ENCODE measurements at places on chromosomes 7 and 10. TPM values are rescaled to one million over a fixed set of nuclear protein-coding genes. Genes with fewer than 3 reads are reported as not detected.

Gene STEAP1B
- total RNA-seq = 0.28 TPM

DNA sequence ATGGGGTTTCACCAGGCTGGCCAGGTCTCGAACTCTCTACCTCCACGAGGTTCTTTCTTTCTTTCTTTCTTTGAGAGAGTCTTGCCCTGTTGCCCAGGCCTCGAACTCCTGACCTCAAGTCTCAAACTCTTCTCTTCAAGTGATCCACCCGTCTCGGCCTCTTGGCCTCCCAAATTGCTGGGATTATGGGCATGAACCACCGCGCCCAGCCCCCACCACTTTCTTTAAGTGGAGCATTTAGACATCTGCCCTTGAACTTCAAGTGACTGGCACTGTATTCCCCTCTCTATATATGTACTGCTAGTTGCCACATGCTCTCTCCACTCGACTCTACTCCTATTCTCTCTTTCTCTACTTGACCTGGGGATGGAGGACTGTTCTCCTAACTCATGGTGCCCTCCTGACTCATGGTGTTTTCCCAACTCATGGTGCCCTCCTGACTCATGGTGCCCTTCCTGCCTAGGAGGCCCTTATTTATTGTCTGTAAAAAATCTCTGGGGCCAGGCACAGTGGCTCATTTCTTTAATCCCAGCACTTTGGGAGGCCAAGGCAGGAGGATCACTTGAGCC is 19.3 kb upstream of the ACHE start:
- DNase-seq = no peak
- peaks cover 22% of the 10 kb centered on the region for H3K27me3 ChIP-seq
- no peak overlapping the region for H3K4me3 ChIP-seq
- H3K4me1 ChIP-seq = no peaks in the 10 kb centered on the region
- no peak overlapping the region for H3K27ac ChIP-seq

- H3K27me3 ChIP-seq = no peaks in the 10 kb centered on the region
- H3K4me3 ChIP-seq = no peak overlapping the region
- no peaks in the 10 kb centered on the region for H3K4me1 ChIP-seq
- DNase-seq = no peak
- no peaks in the 10 kb centered on the region for H3K36me3 ChIP-seq
These were observed 414.2 kb upstream of the KLF6 start for GRCh38 chr10:4199196-4199595.

DNA sequence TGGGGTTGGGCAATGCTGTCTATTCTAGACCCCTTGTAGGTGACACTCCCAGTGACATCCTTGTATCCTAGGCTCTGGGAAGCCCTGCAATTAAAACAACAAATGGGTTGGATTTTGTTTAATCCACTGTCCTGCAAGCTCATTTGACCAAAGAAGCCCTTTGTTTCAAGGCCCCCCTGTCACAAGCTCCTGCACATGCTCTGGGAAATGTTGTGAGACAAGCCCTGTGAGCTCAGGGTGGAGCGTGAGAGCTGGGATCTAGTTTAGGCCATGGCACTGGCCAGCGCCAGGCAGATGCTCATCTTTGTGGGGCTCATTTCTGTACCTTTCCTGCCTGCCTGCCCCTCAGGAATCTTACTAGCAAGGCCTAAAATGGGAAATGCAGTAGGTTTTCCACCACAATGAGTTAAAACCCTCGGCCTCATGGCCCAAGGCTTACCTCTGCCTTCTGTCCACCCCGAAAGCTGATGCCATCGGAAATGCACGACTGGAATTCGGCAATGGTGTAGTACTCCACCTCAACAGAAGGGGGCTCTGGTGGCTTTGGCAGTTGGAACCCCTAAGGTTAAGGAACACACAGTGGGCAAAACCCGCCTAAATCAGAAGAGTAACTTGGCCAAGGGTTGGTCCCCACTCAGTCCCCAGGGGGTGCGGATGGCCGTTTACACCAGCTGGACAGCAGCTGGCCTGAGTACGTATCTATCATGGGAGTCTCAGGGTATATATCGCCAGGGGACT is 112.0 kb downstream of the NEURL1 start:
- no peak overlapping the region for H3K4me3 ChIP-seq
- DNase-seq = peak; percentile 36
- H3K27ac ChIP-seq = no peak overlapping the region
- no peaks in the 10 kb centered on the region for H3K36me3 ChIP-seq
- H3K27me3 ChIP-seq = no peaks in the 10 kb centered on the region

DNA sequence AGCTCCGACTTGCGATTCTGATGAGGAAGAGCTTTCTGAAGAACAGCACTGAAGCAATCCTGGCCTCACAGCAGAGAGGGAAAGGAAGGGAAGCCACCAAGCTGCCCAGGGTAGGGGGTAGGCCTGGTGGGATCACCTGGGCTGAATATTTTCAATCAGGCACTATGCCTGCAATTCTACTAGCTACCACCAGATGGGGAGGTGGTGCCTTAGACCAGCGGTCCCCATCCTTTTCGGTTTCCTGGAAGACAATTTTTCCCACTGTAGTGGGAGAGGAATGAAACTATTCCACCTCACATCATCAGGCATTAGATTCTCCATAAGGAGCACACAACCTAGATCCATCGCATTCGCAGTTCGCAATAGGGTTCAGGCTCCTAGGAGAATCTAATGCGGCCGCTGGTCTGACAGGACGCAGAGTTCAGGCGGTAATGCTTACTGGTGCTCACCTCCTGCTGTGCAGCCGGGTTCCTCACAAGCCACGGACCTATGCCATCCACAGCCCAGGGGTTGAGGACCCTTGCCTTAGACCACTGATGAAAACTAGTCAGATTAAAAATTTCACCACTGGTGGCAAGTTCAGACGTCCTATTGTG is 2.7 kb downstream of the LRRC20 start:
- no peak for DNase-seq
- peaks cover 17% of the 10 kb centered on the region for H3K4me1 ChIP-seq
- no peaks in the 10 kb centered on the region for H3K36me3 ChIP-seq
- no peak overlapping the region for H3K4me3 ChIP-seq
- H3K27me3 ChIP-seq = peaks cover 17% of the 10 kb centered on the region

DNA sequence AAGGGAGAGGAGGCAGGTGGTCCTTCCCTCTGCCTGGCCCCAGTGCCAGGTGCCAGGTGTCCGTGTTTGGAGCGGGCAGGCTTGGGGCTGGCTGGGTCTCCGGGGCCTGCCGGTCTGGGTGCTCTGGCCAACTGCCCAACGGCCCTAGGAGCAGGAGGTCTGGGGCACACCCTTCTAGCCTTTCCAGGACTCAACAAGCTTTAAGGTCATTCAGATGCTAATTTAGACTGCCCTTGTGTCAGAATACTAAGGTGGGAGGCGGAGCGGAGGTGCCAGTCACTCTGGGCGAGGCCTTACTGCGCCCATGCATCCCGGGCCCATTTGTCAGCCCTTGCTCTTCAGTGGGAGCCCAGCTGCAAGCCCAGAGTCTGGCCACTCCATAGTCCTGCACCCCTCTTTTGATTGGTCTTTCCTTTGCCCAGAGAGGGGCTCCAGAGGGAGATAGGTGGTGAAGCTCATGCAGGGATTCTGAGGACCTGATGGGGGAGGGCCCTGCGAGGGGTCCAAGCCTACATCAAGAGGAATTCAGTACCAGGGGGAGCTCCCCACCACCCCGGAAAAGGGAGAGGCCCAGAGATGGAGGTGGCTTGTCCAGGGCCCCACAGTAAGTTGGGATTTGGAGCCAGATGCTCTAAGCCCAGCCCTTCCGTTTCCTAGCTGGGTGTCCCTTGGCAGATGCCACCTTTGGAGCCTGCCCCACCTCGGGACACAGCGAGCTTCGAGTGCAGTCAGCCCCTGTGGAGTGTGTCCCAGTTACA is 1.3 kb downstream of the PGAM2 start:
- no peak overlapping the region for H3K27ac ChIP-seq
- DNase-seq = no peak
- H3K4me1 ChIP-seq = no peaks in the 10 kb centered on the region
- no peak overlapping the region for H3K4me3 ChIP-seq
- H3K27me3 ChIP-seq = no peaks in the 10 kb centered on the region
- H3K36me3 ChIP-seq = peaks cover 2% of the 10 kb centered on the region

DNA sequence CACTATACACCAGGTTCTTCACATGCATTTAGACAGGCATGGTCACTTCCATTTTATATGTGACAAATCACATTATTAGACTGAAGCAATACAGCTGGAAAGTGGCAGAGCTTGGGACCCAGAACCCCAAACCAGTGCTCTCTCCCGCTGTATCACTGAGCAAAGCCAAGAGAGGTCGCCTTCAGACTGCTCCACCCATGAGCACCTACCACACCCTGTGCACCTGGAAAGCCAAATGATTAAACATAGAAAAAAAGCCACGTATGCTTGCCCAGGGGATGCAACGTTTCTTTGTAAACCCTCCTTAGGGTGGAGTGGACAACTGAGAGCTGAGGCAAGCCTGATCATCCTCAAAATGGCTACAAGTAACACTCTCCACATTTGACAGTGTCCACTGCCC is 72.5 kb downstream of the CCDC6 start:
- DNase-seq = no peak
- no peaks in the 10 kb centered on the region for H3K36me3 ChIP-seq
- H3K27me3 ChIP-seq = no peaks in the 10 kb centered on the region
- no peak overlapping the region for H3K27ac ChIP-seq
- no peak overlapping the region for H3K4me3 ChIP-seq
- no peaks in the 10 kb centered on the region for H3K4me1 ChIP-seq

DNA sequence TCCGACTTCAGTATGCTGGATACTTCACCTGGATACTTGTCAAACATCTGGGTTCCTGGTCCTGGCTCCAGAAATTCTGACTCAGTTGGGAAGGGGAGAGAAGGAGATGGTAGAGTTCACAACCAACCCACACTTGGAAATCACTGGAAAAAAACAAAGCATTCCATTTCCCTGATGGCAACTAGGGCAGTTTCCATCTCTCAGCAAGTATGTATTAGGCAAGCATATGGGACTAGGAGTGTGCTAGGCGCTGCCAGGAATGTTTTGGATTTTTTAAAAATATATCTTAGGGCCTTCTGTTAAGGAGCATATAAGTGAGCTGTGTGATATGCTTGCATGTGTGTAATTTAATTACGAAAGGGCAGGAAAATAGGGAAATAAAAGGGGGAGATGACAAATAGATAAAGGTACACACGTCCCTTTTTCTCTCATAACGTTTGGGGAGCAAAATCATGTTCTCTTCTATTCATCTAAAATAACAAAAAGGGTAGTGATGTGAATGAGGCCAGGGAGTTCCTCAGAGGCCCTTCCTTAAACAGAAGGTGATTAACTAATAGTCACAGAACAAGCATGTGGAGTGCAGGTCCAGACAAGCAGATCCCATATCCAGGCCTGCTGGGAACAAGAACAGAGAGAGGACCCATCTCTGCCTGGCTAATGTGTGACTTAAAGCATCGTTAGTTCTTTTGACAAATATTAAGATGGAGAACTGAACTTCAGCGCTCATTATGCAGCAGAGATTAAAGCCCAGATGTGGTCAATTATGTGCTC is 64.5 kb upstream of the NFE2L3 start:
- no peak for DNase-seq
- H3K36me3 ChIP-seq = no peaks in the 10 kb centered on the region
- no peak overlapping the region for H3K4me3 ChIP-seq
- no peak overlapping the region for H3K27ac ChIP-seq
- no peaks in the 10 kb centered on the region for H3K4me1 ChIP-seq

Gene OPN4
- not detected for total RNA-seq

Gene VKORC1L1
- 5.5 TPM for total RNA-seq

DNA sequence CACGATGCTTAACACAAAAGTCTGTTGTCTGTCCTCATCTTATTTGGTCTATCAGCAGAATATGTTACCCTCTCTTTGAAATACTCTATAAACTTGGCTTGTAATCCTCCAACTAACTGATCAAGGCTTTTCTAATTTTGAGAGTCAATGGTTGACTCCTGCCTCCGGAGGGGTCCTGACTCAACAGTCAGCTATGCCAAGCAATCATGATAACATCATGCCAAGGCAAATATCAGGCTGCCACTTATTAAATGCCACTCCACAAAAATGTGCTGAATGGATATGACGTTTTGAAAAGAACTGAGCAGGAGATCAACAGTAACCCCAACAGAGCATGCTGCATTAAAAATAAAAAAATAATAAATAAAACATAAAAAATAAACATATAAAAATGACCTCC is 116.1 kb downstream of the PARD3 start:
- no peaks in the 10 kb centered on the region for H3K27me3 ChIP-seq
- no peak overlapping the region for H3K4me3 ChIP-seq
- no peak overlapping the region for H3K27ac ChIP-seq

DNA sequence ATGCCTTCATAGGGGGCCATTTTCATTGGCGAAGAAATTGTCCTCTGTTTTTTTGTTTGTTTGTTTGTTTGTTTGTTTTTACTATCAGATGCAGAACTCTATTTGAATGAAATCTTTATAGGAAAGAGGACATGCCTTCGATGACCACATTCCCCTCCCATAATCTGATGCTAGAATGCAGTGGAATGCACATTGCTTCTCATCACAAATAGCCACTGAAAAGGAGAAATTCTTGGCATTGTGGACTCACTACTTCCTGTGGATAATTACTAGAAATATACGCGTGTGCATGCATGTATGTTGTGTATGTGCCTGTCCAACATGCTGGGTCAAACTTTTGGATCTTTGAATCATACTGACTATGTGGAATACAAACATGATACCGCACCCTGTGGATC is 70.5 kb upstream of the SFMBT2 start:
- H3K27me3 ChIP-seq = no peaks in the 10 kb centered on the region
- peaks cover 73% of the 10 kb centered on the region for H3K4me1 ChIP-seq

DNA sequence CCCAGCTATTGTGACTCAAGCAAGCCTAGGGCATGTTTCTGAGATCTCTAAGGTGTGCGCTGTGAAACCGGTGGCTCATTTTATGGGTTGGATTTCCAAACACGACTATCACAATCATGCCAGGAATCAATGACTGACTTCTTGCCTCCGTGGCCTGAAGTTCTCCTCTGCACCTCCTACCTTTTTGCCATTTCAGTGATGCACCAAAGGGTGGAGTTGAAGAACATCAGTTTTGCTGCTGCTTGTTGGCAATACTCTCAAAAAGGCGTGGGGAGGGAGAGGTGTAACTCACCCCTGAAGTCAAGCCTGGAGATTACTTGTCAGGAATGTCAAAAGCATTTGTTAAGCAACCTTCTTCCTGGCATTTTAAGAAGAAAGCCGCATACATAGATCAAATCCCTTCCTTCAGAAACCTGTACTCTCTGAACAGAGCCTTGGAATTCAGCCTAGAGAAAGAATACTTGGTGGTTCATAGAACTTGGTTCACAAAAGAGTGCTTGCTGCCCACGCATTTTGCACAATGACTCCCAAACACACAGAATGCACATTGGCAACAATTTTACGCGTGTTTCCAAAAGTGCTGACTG is 41.0 kb downstream of the KIAA1217 start:
- no peak overlapping the region for H3K27ac ChIP-seq
- no peaks in the 10 kb centered on the region for H3K36me3 ChIP-seq
- no peak overlapping the region for H3K4me3 ChIP-seq
- DNase-seq = no peak
- no peaks in the 10 kb centered on the region for H3K4me1 ChIP-seq

GRCh38 chr7:101898106-101898505 is 80.7 kb downstream of the CUX1 start:
- no peaks in the 10 kb centered on the region for H3K36me3 ChIP-seq
- no peaks in the 10 kb centered on the region for H3K27me3 ChIP-seq
- no peak overlapping the region for H3K27ac ChIP-seq
- DNase-seq = no peak
